ENCODE measurements at places on chromosomes 6 and 20. TPM values are rescaled to one million over a fixed set of nuclear protein-coding genes. Genes with fewer than 3 reads are reported as not detected.

The CAGE1 gene
- total RNA-seq, result not detected

The TFAP2D gene
- not detected for total RNA-seq

The HUS1B gene
- total RNA-seq, result 3.6 TPM

The BEND6 gene
- 0.98 TPM for total RNA-seq

The SASH1 gene
- 234 TPM for total RNA-seq

The ZNF341 gene
- total RNA-seq, result 0.65 TPM

The PRL gene
- total RNA-seq, result 0.98 TPM

The CALHM4 gene
- total RNA-seq, result not detected

The MARCKS gene
- 18.4 TPM for total RNA-seq

The CGA gene
- total RNA-seq, result not detected

The DOK5 gene
- total RNA-seq, result 2.6 TPM

The BCAS1 gene
- total RNA-seq, result not detected

The PRKN gene
- 11.6 TPM for total RNA-seq

The THBS2 gene
- total RNA-seq, result 91.4 TPM

The FOXP4 gene
- total RNA-seq, result 15.1 TPM

The SYCP2 gene
- total RNA-seq, result 3.7 TPM

The PPARD gene
- total RNA-seq, result 6.5 TPM

The IL17F gene
- not detected for total RNA-seq

The SMIM29 gene
- total RNA-seq, result 17.3 TPM

The MUC21 gene
- total RNA-seq, result not detected

The BTN1A1 gene
- total RNA-seq, result not detected

The CTCFL gene
- total RNA-seq, result not detected

The NKX2-4 gene
- not detected for total RNA-seq

The LHFPL5 gene
- total RNA-seq, result not detected

The SLC22A2 gene
- not detected for total RNA-seq

The RIPK1 gene
- total RNA-seq, result 26.4 TPM

The FILIP1 gene
- total RNA-seq, result 6.2 TPM

The HLA-E gene
- total RNA-seq, result 1,087 TPM

Data from subcutaneous adipose tissue (tissue), 4 donors.